ENCODE measurements at places on chromosomes 1 and 21.

DNA sequence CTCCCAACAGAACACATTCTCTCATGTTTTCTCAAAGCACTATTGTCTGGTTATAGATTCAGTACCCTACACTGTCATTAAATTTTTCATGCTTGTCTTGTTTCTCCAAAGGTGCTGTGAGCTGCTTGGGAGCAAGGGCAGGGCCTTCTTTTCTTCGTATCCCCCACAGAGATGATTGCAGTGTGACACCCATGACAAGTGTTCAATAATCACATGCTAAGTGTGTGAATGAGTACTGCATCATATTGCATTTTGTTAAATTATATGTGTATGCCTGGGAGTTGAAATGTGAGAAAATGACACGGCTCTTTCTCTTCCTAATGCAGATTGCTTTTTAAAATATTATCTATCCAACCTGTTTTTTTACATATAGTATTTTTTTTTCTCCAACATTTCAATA, 57.3 kb upstream of the MAGI3 start:
- DNase-seq = no peak

GRCh38 chr1:226586650-226587422, 38.3 kb downstream of the STUM start:
- DNase-seq = no peak

DNA sequence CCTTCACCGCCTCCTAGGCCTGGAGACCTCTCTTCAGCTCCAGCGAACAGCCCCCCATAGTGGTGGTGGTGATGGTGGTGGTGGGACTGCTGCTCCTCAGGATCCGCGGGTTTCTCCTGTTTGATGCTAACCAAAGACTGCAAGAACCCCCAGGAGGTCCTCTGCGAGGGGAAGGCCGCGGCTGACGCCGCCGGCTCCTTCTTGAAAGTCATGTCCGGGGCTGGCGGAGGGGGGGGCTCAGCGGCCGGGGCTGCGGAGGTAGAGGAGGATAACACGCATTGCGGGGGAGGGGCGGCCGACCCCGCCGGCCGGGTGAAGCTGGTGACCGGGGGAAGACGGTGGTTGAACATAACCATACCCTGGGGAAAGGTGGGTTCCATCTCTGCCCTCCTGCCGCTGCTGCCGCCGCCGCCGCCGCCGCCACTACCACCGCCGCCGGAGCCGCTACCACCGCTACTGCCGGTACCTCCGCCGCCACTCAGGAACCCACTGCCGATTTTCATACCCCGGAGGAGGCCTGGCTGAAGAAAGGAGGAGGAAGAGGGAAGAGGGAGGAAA, 554 bp downstream of the ZNF281 start:
- DNase-seq = peak; percentile 28

GRCh38 chr1:82445132-82445531, 644.4 kb downstream of the ADGRL2 start:
- no peak for DNase-seq

DNA sequence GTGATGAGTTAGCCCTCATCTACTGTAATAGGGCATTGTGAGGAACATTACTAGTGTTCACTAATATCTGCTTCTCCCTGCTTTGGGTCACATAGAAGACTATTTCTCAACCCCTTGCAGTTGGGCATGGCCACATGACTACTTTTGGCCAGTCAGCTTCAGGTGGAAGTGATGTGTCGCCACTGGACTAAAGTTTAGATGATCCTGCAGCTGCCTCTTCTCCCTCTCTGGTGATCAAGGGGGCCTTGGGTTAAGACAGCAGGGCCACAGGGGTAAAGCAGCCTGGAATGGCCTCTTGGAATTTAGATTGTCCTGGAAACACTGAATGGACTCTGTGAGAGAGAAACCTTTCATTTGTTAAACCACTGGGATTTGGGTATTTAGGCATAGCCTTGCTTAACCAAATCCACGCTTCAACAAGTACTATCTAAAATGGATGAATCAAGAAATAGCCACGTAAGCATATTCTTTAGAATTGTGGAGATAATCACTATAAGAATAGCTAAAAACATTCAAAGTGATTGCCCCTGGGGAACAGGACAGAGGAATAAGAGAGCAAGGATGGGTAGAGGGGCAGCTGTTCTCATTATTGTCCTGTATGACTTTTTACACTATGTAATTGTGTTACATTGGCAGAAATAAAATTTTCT, 41.2 kb downstream of the OPRD1 start:
- no peak for DNase-seq

GRCh38 chr1:185444676-185445075, 127.6 kb upstream of the IVNS1ABP start:
- peak; percentile 30 for DNase-seq

GRCh38 chr1:179709841-179710329, 33.2 kb upstream of the FAM163A start:
- DNase-seq = peak; percentile 38

GRCh38 chr1:167573035-167573434, 19.5 kb upstream of the CREG1 start:
- no peak for DNase-seq

GRCh38 chr1:85603086-85603880, 22.7 kb downstream of the CCN1 start:
- no peak for DNase-seq

GRCh38 chr1:218371927-218372672, 27.0 kb downstream of the TGFB2 start:
- DNase-seq = peak; percentile 78

GRCh38 chr1:181451661-181452230, 31.6 kb upstream of the CACNA1E start:
- DNase-seq = no peak

DNA sequence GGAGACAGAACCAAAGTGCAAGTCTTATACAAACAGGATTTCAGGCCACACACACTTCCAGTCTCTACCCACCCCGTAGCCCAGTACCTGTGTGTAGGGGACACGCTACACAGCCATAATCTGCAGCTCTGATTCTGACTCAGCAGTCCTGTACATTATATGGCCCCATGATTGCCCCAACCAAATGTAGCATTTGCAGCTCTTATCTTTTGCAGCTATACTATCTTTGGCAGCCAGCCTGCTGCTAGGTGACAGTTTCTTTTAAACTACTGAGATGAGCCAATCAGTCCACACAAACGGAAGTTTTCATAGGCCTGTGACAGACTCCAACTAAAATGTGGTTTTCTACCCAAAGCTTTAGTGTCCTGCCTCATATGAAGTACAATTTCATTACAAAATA, 259.6 kb upstream of the ST6GALNAC5 start:
- no peak for DNase-seq

- no peak for DNase-seq
Observed at GRCh38 chr1:10597492-10598388, 123.0 kb downstream of the PEX14 start.

DNA sequence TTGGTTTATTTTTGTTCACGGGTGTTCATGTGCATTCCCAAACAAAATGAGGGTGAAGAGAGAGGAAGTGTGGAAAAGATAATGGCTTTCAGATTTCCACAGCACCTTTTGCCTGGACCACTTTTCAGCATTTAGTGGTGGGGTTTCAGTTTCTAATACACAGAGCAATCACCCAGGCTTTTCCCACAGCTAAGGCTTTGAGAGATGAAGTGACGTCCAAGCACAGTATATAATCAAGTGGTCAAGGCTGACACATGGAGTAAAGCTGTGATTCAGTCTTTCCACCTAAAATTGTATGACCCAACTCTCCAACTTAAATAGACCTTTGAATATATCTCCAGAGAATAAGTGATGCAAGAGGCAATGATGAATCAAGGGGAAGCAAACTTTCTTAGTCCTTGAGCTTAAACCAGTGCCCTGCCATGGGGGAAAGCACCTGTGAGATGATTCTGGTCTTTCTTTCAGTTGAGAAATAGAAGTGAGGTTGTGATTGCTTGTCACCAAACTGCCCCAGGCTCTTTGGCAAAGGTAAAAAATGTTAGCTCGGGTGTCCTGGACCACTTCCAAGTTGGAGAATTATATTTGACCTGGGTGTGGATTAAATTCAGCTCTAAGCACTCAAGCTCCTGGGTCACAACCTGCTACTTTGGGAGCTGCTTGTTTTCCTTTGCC, 2.4 kb upstream of the PIK3R3 start:
- DNase-seq = peak; percentile 80

DNA sequence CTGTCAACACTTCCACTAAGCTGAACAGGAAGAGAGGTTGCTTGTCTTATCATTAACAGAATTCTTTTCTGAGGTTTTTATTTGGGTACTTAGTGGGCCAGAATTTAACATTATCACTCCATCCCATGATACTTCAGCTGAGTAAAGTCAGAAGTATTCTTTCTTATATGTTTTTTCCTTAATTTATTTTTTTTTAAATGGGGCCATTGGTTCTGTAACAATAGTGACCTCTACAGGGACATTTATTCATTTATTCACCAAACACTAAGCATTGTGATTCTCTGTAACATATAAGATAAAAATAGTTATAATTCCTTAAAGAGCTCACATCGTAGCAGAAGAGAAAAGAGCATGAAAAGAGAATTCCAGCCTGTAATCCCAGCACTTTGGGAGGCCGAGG, 9.8 kb downstream of the GREM2 start:
- DNase-seq = peak; percentile 43

- DNase-seq = peak; percentile 23
Observed at GRCh38 chr1:210330279-210330866, 1.7 kb downstream of the HHAT start.

DNA sequence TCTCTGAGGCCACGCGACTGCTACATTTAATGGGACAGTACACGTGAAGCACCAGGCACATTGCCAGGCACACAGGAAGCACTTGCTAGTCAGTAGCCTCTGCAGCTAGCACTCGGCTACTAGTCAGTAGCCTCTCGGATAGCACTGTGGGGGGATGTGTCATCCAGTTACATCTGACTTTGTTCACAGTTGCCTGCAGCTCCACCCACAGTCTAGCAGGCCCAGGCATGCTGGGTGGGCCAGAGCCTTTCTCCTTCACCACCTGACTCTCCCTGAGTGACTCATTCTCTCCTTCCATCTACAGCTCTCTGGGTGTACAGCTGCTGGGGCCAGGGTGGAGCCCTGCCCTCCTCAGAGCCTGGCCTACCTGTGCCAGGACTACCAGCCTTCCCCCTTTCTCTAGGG, 51.5 kb downstream of the PTPRF start:
- peak; percentile 94 for DNase-seq

DNA sequence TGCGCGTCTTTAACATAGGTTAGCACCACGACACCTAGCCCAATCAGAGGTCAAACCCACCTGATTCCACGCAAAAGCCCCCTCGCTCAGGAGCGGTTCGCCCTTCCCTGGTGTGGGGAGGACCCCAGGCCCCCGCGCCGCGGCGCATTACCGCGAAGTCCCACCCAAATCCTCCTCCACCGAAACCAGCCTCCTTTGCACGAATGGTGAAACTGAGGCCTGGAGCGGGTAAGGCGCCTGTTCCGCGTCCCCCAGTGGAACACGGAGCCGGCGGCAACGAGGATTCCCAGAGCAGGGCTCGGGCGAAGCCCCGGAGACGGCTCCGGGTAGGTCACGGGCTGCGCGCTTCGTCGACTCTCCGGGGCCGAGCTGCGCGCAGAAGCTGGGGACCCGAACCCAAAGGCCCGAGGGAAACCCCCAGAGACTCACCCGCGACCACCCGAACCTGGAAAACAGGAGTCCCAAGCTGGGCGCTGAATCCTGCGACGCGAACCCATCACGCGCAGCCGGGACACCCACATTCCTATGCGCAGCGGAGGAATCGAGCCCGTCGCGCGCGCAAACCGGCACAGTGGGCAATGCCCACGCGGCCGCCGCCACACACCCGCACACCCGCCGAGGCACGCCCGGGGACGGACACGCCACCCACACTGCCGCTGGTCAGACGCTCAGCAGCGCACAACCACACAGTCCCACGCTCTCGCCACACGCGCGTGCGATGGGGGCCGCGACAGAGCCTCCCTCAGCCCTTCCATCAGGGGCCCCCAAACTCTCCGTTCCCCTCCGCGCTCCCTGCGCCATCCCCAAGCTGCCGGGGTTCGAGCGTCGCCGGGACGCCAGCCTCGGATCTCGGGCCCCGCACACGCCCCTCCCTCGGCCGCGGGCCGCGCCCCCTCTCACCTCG, 507 bp downstream of the GLIS1 start:
- DNase-seq = no peak

- no peak for DNase-seq
Observed at GRCh38 chr1:14590411-14591180, 7.9 kb upstream of the KAZN start.

DNA sequence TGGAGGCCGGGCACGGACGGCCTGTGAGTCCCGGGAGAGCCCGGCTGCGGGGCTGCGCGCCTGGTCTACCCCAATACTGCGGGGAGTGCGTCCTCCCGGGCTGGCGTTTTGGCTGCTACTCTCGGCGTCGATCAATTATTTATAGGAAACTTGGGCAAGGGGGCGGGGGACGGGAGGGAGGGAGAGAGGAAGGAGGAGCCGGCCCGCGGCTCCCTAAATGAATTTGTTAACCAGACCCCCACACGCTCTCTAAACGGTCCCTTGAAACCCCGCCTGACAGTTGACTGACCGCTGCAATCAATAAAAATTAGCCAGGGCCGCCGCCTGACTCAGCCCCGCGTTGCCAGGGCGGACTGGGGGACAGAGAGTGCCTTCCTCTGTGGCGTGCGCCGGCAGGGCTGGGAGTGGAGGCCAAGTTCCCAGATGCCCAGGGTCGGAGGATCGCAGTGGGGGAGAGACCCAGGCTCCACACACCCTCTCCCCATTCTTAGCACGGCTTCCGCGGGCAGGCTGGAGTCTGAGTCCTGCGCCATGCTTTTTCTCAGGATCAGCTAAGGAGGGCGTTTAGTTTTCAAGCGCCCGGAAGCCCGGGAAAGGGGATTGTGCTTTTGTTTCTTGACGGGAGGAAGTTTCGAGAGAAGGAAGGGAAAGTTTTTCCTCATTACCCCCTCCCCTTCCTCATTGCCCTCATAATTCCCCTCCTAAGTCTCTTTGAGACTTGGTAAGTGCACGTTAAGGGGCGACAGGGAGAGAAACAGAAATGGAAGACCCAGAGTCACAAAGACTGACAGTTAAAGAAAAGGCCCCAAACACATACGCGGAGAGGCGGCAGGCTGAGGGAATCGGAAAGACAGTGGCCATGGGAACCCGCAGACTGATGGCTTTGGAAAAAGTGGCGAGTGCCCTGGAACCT, 6.2 kb downstream of the PAX7 start:
- DNase-seq = no peak

GRCh38 chr1:40915581-40915980, 53.4 kb upstream of the CITED4 start:
- no peak for DNase-seq

GRCh38 chr1:79255421-79255820, 248.9 kb upstream of the ADGRL4 start:
- no peak for DNase-seq

GRCh38 chr1:2299131-2299627, 71.1 kb downstream of the SKI start:
- DNase-seq = no peak
